ENCODE measurements at places on chromosomes 7 and 10. TPM values are rescaled to one million over a fixed set of nuclear protein-coding genes. Genes with fewer than 3 reads are reported as not detected.

The ZNF727 gene
- not detected for total RNA-seq

The POU6F2 gene
- not detected for total RNA-seq

The SLC16A9 gene
- total RNA-seq: 1.6 TPM

The PILRA gene
- total RNA-seq: not detected

The GIMAP5 gene
- not detected for total RNA-seq

The BLVRA gene
- 28.9 TPM for total RNA-seq

The PLEKHS1 gene
- total RNA-seq: not detected

The CFAP70 gene
- total RNA-seq: 1.0 TPM

The DOCK4 gene
- 13.2 TPM for total RNA-seq

The RHOBTB1 gene
- 22.8 TPM for total RNA-seq

The MUC12 gene
- total RNA-seq: 2.9 TPM

The TEX47 gene
- total RNA-seq: not detected

The PRRT4 gene
- total RNA-seq: not detected

The SFTPA1 gene
- total RNA-seq: not detected

The EPO gene
- not detected for total RNA-seq

The TUBB8 gene
- total RNA-seq: 0.33 TPM

The CRYGN gene
- not detected for total RNA-seq

The COL28A1 gene
- total RNA-seq: 0.38 TPM

The OR2A7 gene
- 1.1 TPM for total RNA-seq

The MACROH2A2 gene
- total RNA-seq: 46.8 TPM

The TSPAN33 gene
- total RNA-seq: 40.3 TPM

The NCF1 gene
- 0.63 TPM for total RNA-seq

The ZRANB1 gene
- total RNA-seq: 8.0 TPM

The DGKB gene
- total RNA-seq: not detected

The SLC39A12 gene
- total RNA-seq: not detected

Measured in mesangial cell (primary cell).